Right forelimb (tissue), 1 donor: ENCODE measurements at places on chromosomes 3 and 15.

GRCh38 chr3:140845882-140846281, 95.8 kb upstream of the SLC25A36 start:
- no peak for DNase-seq

GRCh38 chr3:177281292-177282118, 84.2 kb upstream of the TBL1XR1 start:
- DNase-seq, result no peak

- DNase-seq, result no peak
Observed at GRCh38 chr3:124634210-124635168, 95.8 kb upstream of the UMPS start.

DNA sequence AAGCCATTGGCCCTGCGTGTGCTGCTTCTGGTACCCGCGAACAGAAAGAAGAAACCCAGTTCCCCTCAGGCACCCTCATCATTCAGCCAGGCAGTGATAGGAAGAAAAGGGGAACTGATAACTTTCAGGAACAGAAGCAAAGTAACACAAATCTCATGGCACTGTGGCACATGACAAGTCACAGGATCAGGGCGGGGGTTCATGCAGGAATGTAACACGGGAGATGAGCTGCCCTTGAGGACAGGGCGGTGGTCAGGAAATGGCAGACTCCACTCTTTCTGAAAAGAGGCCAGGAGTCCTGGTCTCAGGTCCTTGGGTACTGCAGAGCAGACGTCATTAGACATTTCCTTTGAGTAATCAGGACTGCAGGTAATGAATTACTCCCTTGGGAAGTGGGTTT, 95.5 kb downstream of the CCNL1 start:
- DNase-seq, result no peak

DNA sequence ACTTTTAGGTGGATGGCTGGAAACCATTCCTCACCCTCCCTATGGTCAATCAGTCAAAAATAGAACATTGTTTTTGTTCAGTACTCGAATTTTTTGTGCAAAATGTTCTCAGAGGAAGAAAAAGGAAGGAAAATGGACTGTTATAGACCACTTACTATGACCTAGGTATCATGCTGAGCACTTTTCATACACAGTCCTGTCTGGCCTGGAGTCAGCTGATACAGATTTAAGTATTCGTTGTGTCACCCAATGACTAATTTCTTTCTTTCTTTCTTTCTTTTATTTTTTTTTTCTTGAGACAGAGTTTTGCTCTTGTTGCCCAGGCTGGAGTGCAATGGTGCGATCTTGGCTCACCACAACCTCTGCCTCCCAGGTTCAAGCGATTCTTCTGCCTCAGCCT, 29.1 kb upstream of the TNIK start:
- DNase-seq, result no peak

DNA sequence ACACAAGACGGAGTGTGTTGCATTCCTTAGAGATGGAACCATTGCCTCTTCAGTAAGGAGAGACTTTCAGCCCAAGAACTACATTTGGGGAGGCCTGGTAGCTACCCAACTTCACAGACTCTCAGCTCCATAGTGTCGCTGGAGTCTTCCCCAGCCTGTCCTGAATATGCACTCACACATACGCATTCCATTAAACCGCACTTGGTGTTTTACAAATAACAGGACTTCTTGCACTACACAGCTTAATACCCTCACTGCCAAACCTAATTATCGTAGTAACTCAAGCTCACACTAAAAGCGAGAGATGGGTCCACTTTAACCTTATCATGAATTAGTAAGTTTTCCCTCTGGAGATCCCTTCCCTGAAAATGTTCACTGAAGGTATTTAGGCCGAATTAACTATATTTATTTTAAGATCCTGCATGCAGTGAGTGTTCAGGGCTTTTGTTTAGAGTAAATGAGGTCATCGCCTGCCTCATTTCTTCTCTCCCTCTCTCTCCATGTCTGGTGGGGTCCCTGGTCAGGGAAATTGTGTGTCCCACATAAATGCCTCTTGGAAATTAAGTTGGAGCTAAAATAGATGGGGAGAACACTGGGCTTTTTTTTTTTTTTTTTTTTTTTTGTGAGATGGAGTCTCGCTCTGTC, 171.9 kb downstream of the FAM43A start:
- DNase-seq, result no peak

- no peak for DNase-seq
Observed at GRCh38 chr3:30040126-30040525, 566.3 kb upstream of the TGFBR2 start.

DNA sequence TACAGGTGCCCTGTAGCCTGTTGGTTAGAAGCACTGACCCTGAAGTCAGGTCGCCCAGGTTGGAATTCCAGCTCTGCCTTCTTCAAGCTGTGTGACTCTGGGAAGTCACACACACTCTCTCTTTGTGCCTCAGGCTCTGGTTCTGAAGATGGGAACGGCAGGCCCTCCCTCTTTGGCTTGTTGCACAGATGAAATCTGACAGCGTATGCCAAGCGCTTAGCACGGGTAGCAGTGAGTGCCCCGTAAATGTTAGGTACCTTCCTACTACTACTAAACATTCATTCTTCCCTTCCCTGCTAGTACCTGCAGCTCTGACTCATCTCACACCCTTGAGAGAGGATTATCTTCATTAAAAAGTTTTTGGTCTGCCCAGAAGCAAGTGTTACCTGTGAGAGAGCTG, 139.0 kb downstream of the PGPEP1L start:
- DNase-seq, result peak; percentile 28

DNA sequence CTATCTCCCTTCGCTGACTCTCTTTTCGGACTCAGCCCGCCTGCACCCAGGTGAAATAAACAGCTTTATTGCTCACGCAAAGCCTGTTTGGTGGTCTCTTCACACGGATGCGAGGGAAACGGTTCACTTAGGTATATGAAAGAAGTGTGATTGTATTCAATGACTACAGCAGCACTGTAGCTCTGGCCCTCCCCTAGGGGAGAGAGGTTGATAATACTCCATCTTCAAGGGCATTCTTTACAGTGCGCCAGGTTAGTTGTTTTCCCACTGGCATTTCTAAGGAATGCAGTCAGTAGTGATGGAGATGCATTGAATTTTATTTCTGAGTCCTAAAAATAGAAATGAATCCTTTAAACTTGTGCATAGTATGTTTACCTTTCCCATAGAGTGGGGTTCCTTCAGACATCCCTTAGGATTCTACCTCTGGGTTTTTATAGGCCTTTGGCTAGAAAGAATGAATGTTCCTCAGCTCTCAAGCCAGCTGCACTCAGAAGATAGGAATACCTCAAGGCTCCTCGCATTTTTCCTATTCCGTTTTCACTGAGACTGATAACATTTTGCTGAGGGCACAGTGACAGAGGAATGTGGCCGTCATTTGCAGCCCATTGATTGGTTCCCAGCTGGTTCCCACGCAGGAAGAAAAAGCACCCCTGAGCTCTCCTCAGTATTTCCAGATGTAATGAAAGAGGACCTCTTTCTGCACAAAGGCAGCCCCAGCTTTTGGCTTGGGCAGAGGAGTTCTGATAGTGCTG, 131.8 kb upstream of the C2CD4B start:
- DNase-seq, result no peak

DNA sequence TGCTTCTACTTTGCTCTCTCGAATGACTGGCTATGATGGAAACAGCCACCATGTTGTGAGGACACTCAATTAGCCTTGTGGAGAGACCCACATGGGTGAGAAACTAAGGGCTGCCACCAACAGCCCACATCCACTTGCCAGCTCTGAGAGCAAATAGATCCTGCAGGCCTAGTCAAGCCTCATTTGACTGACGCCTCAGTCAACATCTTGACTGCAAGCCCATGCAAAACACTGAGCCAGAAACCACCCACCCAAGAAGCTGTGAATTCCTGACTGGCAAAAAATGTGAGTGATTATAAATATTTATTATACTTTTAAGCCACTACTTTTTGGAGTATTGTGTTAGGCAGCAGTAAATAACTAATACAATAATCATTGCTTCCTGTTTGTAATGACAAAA, 58.4 kb downstream of the NOX5 start:
- DNase-seq, result no peak

DNA sequence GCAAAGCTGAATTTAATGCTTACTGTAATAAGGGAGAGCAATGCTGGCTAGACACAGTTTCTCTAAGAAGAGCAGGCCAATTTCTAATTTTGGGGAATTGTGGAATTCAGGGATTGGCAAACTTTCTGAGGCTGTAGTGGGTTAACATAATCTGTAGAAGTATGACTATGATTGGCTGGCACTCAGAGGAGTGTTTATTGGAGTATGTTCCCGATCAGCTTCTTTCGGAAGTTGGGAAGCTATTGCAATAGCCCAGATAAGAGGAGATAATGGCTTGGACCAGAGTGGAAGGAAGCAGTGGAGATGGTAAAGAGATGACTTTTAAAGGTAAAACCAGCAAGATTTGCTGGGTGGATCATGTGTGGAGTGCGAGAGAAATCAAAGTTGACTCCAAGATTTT, 19.4 kb downstream of the TMOD3 start:
- DNase-seq, result no peak

DNA sequence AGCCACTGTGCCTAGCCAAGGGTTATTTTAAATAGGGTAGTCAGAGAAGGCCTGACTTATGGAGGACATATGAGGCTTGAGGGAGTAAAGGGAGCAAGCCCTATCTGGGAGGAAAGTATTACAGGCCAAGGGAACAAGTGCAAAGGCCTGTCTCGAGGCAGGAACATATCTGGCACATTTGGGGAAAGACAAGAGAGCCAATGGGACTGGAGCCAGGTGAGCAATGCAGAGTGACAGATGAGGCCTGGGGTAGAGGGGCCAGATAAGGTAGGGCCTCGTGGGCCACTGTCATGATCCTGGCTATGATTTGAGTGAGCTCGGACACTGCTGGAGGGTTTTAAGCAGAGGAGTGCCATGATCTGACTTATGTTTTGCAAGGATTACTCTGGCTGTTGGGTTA, 43.8 kb downstream of the DCP1A start:
- DNase-seq, result no peak

- no peak for DNase-seq
Observed at GRCh38 chr3:45139372-45140140, 6.6 kb downstream of the CDCP1 start.

DNA sequence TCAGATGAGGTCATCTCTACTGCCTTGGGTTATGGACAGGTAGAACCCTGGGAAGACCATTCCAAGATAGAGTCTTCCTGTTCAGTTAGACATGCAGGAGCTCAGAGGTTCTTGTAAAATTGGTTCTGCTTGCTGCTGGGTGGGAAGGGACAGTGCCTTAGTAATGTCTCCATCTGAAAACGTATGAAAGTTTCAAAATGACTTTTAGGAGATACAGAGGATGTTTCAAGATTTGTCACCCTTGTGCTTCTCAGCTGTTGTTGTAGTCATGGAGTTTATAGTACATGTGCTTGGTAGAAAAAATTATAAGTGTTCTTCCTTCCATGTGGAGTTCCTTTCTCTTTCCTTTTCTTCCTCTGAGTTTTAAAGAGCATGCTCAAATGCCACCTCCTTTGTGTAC, 885.2 kb upstream of the CFAP20DC start:
- no peak for DNase-seq

- DNase-seq, result no peak
Observed at GRCh38 chr3:147513785-147514184, 104.6 kb downstream of the ZIC1 start.
